ENCODE measurements at places on chromosomes 5 and 9.

DNA sequence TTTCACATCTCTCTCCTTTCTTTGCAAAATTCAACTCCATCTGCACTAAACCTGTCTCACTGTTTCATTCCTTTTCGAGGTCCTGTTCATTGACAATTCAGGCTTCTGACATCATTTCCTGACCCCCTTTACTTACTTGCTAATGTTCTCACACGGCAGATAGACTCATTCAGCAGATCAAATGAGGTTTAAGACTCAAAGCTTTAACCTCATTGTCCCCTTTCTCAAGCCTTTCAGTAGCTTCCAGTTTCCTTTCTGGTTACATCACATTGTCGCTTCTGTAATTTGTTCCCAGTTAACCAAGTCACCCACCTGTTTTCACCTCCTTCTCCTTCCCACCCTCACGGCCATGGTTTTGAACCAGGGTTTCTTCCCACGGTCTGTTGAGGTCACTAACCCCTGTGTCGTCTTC lies 143.4 kb upstream of the OTULINL start:
- DNase-seq = no peak

GRCh38 chr5:123436201-123436600 lies 13.0 kb upstream of the CEP120 start:
- no peak for DNase-seq

- DNase-seq = no peak
Observed at GRCh38 chr5:120103495-120103894, 360.6 kb upstream of the PRR16 start.

- no peak for DNase-seq
Observed at GRCh38 chr9:129898185-129898584, 62.9 kb downstream of the USP20 start.

DNA sequence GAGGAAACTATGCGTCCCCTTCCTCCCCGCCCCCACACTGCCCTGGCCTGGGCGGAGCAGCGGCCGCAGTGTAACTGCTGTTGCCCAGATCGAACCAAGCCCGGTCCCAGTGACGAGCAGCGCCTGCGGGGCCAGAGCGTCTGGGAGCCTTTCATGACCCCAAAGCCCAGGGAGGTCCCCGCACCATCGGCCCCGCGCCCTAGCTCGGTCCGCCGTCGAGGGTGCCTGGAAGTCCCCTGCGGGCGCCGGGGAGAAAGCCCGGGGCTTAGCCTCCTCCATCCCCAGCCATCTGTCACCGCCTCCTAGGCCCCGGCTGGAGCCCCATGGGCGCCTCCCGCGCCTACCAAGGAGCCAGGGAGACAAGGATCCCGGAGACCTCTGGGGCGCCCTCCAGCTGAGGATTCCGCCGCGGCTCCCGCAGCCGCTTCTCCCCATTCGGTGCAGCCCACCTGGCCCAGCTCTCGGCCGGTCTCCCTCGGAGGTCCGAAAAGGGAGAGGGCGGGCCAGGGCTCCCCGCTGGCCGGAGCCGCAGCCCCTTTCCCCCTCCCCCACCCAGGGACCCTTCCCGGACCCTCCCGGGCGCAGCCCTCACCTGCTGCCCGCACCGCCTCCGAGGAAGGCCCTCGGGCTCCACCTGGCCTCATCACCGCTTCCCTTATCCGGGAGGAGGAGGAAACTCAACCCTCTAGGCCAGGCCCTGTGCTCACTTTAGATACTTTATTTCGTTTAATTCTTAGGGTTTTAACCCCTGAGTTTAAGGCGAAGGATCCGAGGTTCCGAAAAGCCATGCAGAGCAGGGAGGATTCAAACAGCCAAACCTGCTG lies 45.6 kb downstream of the APTX start:
- DNase-seq = no peak

- no peak for DNase-seq
Observed at GRCh38 chr9:108889649-108890067, 27.6 kb downstream of the ACTL7A start.

GRCh38 chr5:38105801-38106200 lies 152.6 kb upstream of the EGFLAM start:
- no peak for DNase-seq

- no peak for DNase-seq
Observed at GRCh38 chr9:112933696-112934095, 43.0 kb upstream of the SLC46A2 start.

DNA sequence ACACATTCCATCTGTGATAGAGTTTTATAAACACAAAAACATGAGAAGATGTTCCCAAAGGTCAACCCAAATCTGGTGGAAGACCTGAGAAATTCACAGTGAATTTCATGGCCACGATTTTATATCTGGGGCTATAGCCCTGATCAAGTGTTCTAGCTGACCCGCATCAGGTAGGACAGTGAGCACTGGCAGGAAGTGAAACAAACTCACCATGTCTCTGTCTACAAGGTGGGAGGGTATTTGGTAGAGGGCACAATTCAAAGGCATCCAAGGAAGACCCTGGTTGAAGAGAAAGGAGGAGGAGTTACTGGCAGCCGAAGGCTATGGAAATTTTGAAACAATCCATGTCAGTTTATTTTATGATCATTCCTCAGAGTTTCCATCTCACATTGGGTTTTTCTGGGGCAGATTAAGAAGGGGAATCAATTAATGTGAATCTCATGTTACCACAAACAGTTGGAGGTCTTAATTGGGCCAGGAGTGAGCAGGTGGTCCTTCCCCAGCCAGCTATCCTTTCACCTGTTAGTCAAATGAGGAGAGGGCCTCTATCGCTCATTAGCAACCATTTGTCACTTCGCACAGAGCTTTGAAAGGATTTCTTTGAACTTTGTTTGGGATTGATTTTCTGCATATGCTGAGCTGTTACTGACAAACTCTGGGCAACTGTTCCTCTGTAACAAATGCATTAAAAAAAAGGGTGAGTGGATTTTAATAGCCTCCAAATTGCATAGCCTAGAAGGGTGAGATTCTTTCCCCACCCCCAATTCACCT lies 612.0 kb upstream of the CLINT1 start:
- DNase-seq = no peak

GRCh38 chr9:134677743-134678142 lies 36.1 kb downstream of the COL5A1 start:
- no peak for DNase-seq

DNA sequence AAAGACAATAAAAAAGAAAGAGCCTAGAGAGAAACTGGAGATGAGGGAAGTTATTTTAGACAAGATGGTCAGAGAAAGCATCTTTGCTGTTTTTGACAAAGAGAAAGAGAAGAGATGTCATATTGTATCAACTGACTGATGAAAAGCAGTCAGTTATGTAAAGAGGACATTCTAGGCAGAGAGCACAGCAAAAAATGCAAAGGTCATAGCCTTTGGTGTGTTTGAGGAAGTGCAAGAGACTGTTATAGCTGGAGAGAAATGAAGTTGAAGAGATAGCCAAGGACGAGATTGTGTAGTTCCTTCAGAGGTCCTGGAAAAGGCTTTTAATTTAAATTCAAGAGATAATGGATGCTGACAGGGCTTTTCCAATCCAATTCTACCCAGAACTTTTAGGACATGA lies 342.4 kb downstream of the RASEF start:
- no peak for DNase-seq

DNA sequence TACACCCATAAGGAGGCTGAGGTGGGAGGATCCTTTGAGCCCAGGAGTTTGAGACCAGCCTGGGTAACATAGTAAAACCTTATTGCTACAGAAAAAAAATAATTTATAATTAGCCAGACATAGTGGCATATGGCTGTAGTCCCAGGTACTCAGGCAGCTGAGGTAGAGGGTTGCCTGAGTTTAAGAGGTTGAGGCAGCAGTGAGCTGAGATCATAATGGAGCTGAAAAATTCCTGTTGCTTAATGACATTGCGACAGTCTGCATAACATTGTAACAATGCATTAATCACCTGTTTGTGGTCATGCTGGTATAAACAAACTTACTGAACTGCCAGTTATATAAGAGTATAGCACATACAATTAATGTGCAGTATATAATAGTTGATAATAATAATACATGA lies 214.2 kb downstream of the TRIM32 start:
- DNase-seq = no peak

Data from breast epithelium (tissue), 4 donors.